ENCODE measurements at places on chromosomes 3 and 15.

- DNase-seq: no peak
- H3K36me3 ChIP-seq: no peaks in the 10 kb centered on the region
- no peak overlapping the region for H3K27ac ChIP-seq
- H3K4me3 ChIP-seq: no peak overlapping the region
- no peaks in the 10 kb centered on the region for H3K27me3 ChIP-seq
These were observed 48.5 kb upstream of the RAP2B start for GRCh38 chr3:153113541-153113940.

DNA sequence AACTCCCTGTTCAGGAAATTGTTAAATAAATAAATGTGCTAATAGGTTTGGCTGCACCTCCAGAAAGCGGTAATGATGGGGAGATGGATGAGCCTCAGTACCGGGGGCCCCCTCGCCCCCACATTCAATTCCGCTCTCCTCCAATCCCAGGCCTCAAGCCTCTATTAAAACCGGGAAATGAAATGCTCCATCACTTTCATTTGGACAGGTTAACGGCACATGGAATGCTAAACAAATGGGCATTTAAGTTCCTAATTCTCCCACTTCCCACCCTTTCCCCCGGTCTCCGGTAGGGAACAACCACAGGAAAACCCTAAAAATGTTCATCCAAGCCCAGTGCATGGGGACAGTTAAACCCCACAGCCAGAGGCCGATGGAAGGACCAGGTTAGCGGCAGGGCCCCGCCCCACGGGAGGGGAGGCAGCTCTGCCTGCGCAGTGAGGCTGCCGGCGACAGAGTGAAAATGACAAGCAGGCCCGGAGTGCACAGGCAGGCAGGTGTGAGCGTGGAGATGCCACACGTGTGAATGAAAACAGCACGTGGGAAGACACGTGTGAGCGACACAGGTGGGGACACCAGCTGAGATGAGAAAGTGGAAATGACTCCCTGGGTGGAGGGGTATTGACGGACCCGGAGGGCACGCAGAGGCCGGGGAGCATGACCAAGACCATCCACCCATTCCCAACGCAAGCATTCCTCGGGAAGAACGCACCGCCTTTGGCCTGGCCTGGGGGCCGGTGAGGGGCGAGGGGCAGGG lies 28.1 kb downstream of the RNU5B-1 start:
- DNase-seq: no peak
- H3K4me1 ChIP-seq: no peaks in the 10 kb centered on the region
- H3K27me3 ChIP-seq: no peaks in the 10 kb centered on the region
- no peak overlapping the region for H3K4me3 ChIP-seq

GRCh38 chr15:55649058-55649423 lies 60.9 kb upstream of the PYGO1 start:
- no peaks in the 10 kb centered on the region for H3K36me3 ChIP-seq
- no peaks in the 10 kb centered on the region for H3K4me1 ChIP-seq
- no peak overlapping the region for H3K27ac ChIP-seq
- DNase-seq: no peak

GRCh38 chr3:32848215-32848614 lies 30.4 kb downstream of the TRIM71 start:
- H3K36me3 ChIP-seq: no peaks in the 10 kb centered on the region
- no peaks in the 10 kb centered on the region for H3K27me3 ChIP-seq
- DNase-seq: no peak
- H3K4me3 ChIP-seq: no peak overlapping the region
- no peaks in the 10 kb centered on the region for H3K4me1 ChIP-seq

GRCh38 chr3:129979905-129980304 lies 5.4 kb downstream of the TRH start:
- H3K27me3 ChIP-seq: peaks cover 9% of the 10 kb centered on the region
- H3K4me3 ChIP-seq: no peak overlapping the region
- H3K4me1 ChIP-seq: peaks cover 9% of the 10 kb centered on the region
- no peak for DNase-seq

DNA sequence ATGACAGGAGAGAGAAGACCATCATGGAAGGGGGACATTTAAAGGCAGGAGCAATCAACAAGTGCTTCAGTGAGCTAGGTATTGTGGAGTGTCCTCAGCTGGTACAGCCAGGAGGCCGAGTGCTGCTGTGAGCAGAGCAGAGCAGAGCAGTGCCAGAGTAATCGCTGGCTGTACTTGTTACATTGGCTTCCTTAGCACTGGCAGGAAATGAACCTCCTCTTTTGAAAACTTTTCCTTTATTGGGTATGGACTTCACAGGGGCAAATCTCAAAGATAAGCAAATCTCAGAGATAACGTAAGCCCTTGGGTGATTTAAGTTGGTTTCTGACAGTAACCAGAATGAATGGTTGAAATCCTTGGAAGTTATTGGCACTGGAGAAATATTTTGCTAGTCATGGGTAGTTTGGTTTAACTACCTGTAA lies 2.1 kb downstream of the SH3GL3 start:
- no peak overlapping the region for H3K27ac ChIP-seq
- H3K4me3 ChIP-seq: no peak overlapping the region
- H3K36me3 ChIP-seq: no peaks in the 10 kb centered on the region
- H3K27me3 ChIP-seq: peaks cover 2% of the 10 kb centered on the region
- no peak for DNase-seq

GRCh38 chr15:73026511-73027054 lies 25.7 kb upstream of the NEO1 start:
- H3K27me3 ChIP-seq: no peaks in the 10 kb centered on the region
- DNase-seq: no peak
- H3K36me3 ChIP-seq: no peaks in the 10 kb centered on the region
- no peak overlapping the region for H3K4me3 ChIP-seq
- no peak overlapping the region for H3K27ac ChIP-seq
